ENCODE measurements at places on chromosomes 4 and X.

GRCh38 chr4:89352541-89352940 is 44.9 kb upstream of the GPRIN3 start:
- DNase-seq: no peak

- peak; percentile 58 for DNase-seq
Measured at GRCh38 chr4:53912766-53913497, 151.5 kb downstream of the CHIC2 start.

DNA sequence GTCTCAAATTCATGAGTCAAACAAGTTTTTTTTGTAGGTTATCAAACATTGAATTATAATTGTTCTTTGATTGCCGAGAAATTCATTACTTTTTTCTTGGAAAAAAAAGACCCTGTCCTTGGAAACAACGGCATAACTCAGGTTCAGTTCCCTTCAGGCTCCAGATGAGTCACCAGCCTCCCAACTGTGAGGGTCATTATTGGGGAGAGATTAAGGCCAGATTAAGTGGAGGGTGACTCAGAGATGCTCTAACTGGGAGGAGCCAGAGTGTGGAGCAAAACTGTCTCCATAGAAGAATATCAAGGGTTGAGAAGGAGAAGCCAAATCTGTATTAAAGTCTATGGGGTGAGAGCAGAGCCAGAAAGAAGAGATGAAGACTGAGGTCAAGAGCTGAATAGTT is 9.6 kb downstream of the ADGRG4 start:
- DNase-seq: no peak

DNA sequence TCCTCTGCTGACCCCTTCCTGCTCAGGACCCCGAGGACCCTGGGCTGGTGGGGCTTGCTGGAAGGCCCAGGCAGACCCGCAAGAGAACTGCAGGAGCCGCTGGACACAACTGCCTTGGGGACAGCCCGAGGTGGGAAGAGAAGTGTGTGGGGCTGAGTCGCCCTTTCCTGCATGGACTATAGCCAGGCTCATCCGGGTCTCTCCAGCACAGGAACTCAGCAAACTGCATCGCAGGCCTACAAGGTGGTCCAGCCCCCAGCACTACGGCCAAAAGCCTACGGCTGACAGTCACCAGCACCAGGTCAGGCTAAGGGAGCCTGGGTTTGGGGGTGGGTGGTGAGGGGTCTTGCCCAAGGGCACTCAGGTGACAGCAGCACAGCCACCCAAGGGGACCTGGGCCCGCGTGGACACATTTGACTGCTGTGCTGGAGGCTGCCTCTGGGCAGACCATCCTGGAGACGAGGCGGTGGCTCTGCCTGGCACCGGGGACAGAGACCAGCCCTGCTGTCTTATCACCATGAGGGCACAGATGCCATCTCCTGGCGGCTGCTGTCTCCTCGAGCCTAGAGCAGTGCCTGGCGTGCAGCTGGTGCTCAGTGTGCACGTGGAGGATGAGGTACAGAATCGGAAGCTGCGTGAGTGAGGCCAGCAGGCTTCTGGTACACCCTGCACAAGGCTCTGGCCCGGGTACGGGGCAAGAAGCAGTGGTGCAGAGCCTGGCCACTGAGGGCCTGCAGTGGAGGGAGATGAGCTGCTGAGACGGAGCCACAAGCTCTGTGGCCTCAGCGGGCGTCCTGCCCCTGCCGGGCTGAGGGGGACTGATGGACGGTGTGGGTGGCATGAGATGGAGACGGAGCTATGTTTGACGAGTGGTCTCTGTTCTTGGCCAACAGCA is 15.1 kb downstream of the LRPAP1 start:
- no peak for DNase-seq

DNA sequence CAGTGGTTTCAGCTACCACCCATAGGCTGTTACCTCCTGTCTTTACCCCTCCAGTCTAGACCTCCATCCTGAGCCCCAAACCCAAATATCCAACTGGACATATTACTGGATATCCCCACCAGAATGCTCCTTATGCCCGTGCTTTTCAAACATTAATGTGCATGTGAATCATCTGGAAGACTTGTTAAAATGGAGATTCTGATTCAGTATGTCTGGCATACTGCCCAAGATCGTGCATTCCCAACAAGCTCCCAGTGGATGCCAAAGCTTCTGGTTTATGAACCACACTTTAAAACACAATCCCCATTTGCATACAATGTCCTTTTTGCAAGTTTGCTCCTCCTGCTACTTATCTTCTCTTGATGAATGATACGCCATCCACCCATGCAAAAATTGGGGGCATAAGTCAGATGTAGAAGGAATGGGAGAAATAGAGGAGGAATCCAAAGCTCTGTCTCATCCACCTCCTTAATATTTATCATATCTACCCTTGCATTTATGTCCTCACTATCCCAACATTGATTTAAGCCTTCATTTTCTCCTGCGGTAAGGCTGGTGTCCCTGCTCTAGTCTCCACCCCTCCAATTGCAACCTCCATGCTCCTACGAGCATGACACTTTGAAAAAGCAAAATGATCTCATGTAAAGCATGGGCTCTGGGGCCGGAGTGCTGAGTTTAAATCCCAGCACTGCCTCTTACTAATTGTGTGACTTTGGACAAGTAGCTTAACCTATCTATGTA is 7.4 kb upstream of the PGRMC1 start:
- DNase-seq: no peak

DNA sequence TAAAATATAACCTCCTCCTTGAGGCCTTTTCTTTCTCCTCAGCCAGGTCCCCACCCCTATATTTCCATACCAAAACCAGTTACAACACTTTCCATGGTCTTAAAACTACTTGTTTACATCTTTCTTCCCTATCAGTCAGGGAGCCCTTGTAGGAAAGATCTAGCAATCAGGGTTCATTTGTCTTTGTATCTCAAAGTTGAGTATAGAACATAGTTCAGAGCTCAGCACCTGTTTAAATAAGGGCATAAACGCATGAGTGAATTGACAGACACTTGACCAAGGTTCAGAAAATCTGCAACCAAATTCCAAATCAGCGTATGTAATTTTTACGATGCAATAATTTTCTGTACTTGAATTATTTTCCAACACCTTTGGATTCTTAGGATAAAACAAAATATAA is 352.2 kb upstream of the MAGEB16 start:
- DNase-seq: no peak

DNA sequence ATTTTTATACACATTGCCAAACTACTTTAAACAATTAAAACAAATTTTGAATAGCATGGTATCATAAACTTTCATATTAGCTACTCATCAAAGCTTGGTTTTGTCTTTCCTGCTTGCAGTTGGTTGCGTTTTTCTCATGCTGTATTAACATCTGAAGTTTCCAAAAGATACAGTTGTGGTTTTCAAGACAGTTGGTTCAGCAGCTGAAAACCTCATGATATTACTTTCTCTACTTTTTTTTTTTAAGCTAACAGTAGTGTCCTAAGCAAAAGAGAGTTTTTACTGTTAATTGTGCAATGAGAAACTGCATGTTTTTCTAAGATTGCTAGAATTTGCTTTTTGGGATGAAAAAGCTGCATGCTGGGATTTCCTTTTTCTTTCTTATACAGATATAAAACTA is 15.2 kb downstream of the RUFY3 start:
- no peak for DNase-seq
